ENCODE measurements at places on chromosomes 16 and 17.

- DNase-seq: no peak
These were observed 12.3 kb downstream of the DNAH2 start for GRCh38 chr17:7729816-7730215.

DNA sequence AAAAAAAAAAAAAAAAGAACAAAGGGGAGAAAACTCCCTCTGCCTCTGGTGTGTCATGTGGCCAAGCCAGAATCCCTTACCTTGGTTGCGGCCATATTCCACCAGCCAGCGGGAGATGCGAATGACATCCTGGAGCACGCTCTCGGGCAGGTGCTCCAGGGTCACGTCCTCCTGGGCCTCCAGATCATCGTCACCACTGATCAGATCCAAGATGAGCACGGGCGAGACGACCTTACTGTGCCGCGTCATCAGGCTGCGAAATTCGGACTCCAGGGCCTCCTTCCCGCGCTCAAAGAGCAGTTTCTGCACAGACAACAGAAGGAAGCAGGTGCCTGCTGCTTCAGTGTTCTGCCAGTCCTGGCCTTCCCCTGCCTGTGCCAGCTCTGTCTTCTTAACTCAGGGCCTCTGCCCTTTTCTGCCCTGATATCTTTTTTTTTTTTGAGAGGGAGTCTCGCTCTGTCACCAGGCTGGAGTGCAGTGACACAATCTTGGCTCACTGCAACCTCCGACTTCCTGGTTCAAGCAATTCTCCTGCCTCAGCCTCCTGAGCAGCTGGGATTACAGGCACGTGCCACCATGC lies 5.8 kb downstream of the EXOC7 start:
- DNase-seq: no peak

- DNase-seq: no peak
These were observed 128.8 kb downstream of the MGAT5B start for GRCh38 chr17:76996741-76997694.

GRCh38 chr17:78789663-78790181 lies 7.6 kb upstream of the CYTH1 start:
- DNase-seq: no peak

- no peak for DNase-seq
These were observed 58.7 kb downstream of the KLHDC4 start for GRCh38 chr16:87707097-87707496.

- DNase-seq: no peak
These were observed 25.9 kb downstream of the GRIN2C start for GRCh38 chr17:74833501-74834377.

DNA sequence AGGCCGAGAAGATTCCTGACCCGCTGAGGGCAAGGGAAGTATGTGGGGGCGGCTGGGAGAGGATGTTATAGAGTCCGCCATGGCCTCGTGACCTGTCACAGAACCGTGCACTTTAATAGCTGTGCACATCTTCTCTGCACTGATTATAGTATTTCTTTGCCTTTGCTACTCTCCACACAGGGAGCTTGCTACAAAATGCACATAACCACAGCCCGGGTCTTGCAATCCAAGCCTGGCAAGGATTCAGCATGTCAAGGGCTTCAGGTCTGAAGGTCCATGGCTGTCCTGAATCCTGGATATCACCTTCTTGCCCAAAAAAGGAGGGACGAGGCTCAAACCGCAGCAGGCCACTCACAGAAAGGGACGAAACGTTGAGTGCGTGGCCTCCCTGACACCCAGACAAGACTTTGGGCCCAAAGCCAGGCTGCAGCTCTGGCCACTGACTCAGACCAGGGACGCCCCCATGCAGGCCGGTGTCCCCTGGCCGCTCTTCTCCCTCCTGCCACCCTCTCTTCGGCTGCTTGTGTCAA lies 43.7 kb downstream of the USP22 start:
- no peak for DNase-seq

- DNase-seq: peak; percentile 24
These were observed 12.0 kb downstream of the USP36 start for GRCh38 chr17:78828470-78829185.

- DNase-seq: peak; percentile 4
These were observed 25.6 kb downstream of the IGSF6 start for GRCh38 chr16:21626659-21627277.

GRCh38 chr16:83389751-83390150 lies 418.0 kb upstream of the HSBP1 start:
- no peak for DNase-seq

GRCh38 chr16:27883576-27883975 lies 179.9 kb downstream of the GSG1L start:
- DNase-seq: no peak

DNA sequence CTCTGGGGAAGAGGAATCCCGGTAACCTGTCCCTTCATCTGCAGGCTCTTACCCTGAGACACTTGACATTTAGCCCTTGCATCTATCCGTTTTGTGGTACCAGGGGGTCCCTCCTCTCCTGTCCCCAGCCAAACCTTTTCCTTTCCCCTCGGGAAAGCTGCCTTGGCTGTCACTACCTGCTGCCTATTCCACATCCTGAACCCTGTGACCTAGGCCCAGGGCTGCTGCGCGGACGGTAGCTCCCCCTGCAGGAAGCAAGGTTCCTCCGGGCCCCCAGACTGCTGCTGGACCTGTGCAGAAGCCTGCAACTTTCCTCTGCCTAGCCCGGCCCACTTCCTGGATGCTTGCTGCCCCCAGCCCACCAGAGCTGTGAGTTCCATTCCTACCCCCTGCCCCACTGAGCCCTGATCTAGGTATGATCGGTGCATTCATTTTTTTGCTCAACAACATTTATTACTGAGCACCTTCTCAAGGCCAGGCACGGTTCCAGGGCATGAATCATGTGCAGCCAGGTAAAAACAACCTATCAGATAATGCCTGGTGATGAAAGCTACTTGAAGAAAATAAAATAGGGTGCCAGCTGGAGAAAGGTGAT lies 10.5 kb upstream of the ALDOA start:
- no peak for DNase-seq

DNA sequence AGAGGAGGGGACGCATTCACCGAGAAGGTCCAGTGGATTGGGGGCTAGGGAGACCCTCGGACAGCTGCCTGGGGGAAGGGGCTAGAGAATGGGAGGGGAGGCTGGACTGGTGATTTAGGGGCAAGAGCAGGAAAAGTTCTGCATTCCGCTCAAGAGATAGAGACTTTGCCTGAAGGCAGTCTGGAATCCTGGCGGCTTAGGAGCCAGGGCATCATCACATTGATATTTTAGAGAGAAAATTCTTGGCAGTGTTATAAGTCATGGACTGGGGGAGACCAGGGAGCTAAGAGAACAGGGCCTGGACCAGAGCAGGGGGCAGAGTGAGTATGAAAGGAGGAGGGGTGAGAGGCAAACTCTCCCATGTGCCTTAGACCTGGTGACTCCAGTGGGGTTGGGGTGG lies 35.8 kb downstream of the MSI2 start:
- no peak for DNase-seq

GRCh38 chr16:68909099-68909733 lies 65.9 kb downstream of the TANGO6 start:
- no peak for DNase-seq

GRCh38 chr17:76092526-76093413 lies 10.8 kb downstream of the EXOC7 start:
- no peak for DNase-seq

DNA sequence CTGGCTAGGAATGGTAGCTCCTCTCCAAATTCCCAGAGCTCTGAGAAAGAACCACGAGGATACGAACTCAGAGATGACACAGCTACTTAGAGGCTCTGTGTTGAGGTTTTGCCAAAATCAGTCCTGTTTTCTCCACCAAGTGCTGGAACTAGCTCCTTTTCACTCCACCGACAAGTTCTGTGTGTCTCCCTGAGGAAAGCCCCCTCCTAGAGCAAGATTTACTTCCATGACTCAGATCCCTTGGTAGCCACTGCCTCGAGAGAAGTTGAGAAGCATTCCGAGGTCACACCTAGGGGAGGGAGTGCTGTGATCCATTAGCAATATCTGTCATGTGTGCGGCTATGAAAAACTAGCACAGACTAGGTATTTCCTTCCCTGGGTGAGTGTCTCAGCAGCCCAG lies 30.6 kb downstream of the IL21R start:
- DNase-seq: no peak

DNA sequence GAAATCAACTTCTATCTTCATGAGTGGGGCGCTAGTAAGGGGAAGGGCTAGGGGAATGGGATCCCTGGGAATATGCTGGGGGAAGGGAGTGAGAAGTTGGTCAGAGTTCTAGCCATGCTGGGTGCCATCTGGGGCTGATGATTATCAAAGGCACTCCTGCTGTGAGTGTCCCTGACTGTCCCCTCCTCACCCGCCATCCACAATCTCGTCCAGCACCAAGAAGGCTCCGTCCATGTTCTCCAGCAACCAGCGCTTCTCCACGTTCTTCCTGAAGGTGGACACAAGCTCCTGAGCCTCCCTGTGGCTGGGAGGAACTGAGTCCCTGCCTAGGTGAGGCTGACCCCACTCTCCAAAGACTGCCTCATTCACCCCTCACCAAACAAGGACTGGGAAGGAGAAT lies 5.6 kb downstream of the COPZ2 start:
- no peak for DNase-seq

- no peak for DNase-seq
These were observed 27.9 kb upstream of the EFCAB13 start for GRCh38 chr17:47295874-47296255.

DNA sequence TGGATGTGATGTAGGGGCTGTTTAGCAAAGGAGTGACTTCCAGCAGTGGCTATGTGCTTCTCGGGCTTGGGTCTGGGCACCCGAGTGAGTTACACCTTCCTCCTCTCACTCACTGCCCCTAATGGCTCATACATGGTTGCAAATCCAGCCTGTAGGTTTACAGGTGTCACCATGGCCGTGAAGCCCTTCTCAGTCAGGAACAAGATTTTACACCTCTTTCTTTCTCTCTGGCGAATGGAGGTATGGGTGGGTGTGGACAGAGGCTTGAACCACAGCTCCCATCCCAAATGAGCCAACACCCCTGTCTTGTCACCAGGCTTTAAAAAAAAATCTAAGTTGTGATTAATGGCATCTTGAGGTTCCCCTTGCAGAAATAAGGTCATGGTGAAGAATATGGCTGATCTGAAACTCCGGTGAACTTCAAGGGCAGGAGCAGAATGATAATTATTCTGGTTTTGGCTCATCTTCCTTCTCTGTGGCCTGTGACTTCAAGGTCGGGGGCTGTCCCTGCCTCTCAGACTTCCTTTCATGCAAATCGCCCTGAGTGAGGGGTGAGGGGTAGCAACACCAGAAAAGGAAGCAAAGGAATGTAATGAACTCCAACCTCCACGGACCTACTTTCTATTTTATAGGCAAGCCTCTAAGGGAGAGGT lies 331.2 kb downstream of the MAF start:
- no peak for DNase-seq

DNA sequence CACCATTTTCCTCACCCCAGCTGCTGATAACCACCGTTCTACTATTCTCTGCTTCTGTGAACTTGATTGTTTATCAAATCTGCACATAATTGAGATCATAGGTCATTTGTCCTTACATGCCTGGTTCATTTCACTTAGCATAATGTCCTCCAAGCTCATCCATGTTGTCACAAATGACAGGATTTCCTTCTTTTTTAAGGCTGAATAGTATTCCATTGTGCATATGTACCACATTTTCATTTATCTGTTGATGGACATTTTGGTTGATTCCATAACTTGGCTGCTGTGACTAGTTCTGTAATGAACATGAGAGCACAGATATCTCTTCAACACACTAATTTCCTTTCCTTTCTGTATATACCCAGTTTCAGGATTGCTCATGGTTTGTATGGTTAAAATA lies 225.3 kb upstream of the TBX2 start:
- DNase-seq: no peak

- no peak for DNase-seq
These were observed 105.6 kb upstream of the CHMP6 start for GRCh38 chr17:80885947-80886582.

DNA sequence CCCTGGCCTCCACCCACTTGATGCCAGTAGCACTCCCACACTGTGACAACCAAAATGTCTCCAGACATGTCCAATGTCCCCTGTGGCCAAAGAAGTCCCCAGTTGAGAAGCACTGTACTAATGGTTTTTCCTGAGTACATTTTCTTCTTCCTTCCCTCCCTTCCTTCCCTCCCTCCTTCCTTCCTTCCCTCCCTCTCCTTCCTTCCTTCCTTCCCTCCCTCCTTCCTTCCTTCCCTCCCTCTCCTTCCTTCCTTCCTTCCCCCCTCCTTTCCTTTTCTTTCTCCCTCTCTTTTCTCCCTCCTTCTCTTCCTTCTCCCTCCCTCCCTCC lies 76.7 kb upstream of the CDC42EP4 start:
- no peak for DNase-seq

- no peak for DNase-seq
These were observed 15.2 kb downstream of the CARHSP1 start for GRCh38 chr16:8853611-8854010.

DNA sequence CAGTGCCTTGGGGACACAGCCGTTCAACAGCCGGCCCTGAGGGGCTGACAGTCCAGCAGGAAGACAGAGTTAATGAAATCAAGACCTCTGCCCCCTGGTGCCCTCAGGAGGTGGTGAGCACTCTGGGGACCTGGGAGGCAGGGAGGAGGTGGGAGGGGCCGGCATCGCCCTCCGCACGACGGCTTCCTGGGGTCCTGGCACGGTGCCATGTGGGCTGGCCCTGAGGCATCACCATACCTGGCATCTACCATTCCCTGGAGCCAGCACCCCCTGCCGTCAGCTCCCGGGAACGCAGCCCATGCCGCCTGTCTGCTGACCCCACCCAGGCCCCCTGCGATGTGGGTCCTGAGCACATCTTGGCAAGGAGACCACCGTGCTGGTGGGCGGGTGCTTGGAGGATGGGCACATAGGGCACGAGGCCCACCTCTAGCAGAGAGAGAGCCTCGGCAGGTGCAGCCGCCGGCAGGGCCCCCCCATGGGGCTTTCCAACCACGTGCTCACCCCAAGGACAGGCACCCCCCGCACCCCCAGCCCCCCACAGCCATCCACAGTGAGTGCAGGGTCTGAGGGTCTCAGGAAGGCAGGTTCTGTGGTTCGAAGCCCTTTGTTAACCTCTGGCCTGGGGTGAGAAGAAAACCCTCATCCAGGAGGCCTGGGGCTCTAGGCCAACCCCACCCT lies 52.5 kb downstream of the ZFPM1 start:
- peak; percentile 60 for DNase-seq

GRCh38 chr16:83310816-83311215 lies 497.0 kb upstream of the HSBP1 start:
- no peak for DNase-seq

- peak; percentile 38 for DNase-seq
These were observed 331 bp upstream of the CCDC92B start for GRCh38 chr17:2749784-2750181.

- no peak for DNase-seq
These were observed 141.9 kb downstream of the BCAS3 start for GRCh38 chr17:60819447-60820130.

GRCh38 chr17:47192554-47192953 lies 3.5 kb upstream of the CDC27 start:
- DNase-seq: no peak

- peak; percentile 85 for DNase-seq
These were observed 96.2 kb downstream of the RAP1GAP2 start for GRCh38 chr17:2892305-2892971.

GRCh38 chr16:87201790-87202189 lies 115.4 kb downstream of the C16orf95 start:
- no peak for DNase-seq
